ENCODE measurements at places on chromosomes 4 and X.

- no peak for DNase-seq
Observed at GRCh38 chr4:3437998-3438846, 3.5 kb upstream of the HGFAC start.

GRCh38 chr4:139526928-139527327, 29.1 kb downstream of the SETD7 start:
- no peak for DNase-seq

DNA sequence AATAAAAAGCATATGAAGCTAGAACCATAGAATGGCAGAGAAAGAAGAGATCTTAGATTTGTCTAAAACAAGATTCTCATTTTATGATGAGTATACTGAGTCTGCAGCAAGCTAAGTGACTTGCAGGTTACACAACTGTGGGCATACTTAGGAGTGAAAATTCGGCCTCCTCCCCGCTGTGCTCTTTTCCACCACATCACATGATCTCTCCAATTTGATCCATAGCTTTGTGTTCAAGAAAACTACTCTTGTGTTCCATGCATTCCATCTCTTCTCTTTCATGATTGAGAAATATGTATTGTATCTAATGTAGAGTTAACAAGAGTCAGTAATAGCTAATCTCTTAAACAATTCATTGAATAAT, 234.3 kb downstream of the SCFD2 start:
- no peak for DNase-seq

- no peak for DNase-seq
Observed at GRCh38 chr4:95058991-95059390, 301.2 kb downstream of the BMPR1B start.

GRCh38 chrX:147693511-147693910, 218.2 kb upstream of the FMR1 start:
- no peak for DNase-seq

GRCh38 chr4:122005064-122005755, 53.4 kb upstream of the TRPC3 start:
- DNase-seq = no peak

DNA sequence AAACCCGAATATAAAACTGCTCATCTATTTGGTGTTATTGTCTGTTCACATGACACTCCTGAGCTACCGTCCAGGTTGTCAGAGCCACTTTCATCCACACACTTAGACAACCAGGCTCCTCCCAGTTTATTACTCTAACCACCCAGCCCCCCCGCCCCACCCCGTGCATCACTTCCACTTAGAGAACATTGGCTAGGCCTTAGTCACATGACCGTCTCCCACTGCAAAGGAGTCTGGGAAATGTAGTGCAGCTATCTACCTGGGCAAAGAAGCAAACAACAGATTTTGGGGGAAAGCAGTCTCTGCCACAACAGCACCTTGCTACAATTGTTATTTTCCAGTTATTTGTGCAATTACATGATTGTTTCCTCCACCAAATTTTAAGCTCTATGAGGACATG, 57.6 kb upstream of the RBPJ start:
- DNase-seq = peak; percentile 63
